Suppressor macrophage (primary cell): ENCODE measurements at places on chromosomes 12 and 14.

DNA sequence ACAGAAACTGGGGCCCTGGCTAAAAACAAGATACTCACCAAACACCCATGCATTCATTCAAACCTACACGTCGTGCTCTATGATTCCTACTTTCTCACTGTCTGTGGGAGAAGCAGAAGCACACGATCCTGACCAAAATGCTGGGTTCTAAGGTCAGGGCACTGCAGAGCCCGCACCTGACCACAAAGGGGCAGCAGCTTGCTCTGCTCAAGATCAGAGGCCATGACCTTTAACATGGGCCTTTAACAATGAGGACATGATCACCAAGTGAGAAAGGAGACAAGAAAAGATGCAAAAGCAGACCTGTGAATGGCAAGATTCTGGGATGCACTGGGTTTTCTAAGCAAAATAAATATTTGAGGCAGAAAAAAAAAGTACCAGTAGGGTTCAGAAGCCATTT is 40.1 kb upstream of the VPS33A start:
- DNase-seq = no peak

DNA sequence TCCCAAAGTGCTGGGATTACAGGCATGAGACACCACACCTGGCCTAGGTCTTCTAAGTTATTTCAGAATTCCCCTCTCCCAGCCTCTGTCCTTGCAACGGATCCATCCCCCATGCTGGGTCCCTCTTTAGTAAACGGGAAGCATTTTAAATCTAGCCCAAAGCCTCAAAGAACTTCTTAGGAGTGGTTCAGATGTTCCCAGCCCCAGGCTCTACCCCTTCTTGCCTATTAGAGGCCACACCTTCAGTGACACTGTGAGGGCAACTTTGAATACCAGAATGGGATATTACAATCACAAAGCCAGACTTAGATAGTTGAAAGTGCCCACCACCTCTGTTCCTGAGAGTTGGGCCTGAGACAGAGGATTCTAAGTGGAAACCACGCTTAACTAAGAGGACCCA is 18.1 kb upstream of the SPPL3 start:
- DNase-seq = no peak

GRCh38 chr14:68611599-68611998 is 181.3 kb downstream of the ZFP36L1 start:
- no peak for DNase-seq

DNA sequence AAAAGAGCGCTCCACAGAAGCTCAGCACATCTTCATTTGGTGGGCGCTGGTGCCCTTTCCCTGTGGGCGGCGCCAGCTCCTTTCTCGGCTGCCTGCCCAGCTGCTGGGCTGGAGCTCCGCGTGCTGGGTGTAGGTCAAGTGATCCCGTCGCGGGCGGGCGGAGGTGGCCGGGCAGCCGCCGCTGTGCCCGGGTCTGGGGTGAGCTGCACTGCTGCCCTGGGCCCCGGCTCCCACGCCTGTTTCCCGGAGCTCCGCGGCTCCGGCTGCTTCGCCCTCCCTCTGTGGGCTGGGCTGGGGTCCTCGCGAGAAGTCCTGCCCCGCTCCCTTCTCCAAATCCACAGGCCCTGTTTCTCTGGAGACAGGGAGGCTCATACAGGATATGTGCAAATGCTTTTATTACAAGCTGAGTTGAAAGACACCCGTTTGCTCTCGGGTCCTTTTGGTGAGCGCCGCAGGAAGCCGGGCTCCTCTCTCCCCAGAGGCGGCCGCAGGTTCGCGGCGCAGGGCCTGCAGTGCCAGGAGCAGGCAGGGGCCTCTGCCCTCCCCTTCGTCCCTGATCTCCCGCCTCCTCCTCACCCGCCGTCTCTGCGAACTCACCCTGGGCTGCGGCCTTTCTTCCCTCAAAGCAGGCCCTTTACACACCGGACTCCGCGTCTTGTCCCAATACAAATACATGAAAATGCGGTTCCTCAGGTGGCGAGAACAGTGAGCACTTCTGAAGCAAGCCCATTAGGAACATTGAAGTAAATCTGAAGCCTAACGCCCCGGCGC is 67.8 kb upstream of the CAPRIN2 start:
- DNase-seq = peak; percentile 63

DNA sequence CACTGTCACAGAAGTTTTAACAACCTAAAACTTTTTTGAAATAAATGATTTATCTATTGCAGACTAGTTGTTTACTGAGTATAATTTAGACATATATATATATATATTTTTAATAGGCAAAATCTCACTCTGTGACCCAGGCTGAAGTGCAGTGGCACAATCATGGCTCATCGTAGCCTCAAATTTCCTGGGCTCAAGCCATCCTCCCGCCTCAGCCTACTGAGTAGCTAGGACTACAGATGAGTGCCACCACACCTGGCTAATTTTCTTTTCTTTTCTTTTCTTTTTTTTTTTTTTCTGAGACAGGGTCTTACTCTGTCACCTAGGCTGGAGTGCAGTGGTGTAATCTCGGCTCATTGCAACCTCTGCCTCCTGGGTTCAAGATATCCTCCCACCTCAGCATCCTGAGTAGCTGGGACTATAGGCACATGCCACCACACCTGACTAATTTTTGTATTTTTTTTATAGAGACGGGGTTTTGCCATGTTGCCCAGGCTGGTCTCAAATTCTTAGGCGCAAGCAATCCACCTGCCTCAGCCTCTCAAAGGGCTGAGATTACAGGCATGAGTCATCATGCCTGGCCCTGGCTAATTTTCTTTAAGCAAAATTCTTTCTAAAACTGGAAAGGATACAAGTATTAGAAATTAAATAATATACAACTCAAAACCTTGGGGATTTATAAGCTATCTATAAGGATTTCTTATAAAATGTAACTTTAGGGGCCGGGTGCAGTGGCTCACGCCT is 23.1 kb downstream of the EEA1 start:
- DNase-seq = no peak
